Psoas muscle (tissue), 8 donors: ENCODE measurements at places on chromosomes 11 and 22. TPM values are rescaled to one million over a fixed set of nuclear protein-coding genes. Genes with fewer than 3 reads are reported as not detected.

UPB1 gene
- total RNA-seq, result 0.15 TPM

SPON1 gene
- total RNA-seq, result 1.4 TPM

FZD4 gene
- 22.3 TPM for total RNA-seq

EMSY gene
- total RNA-seq, result 15.6 TPM

FGF19 gene
- total RNA-seq, result not detected

TMPRSS13 gene
- total RNA-seq, result not detected

UPK3A gene
- 2.5 TPM for total RNA-seq

MS4A1 gene
- 0.74 TPM for total RNA-seq

PYGM gene
- 2,005 TPM for total RNA-seq

CFAP68 gene
- total RNA-seq, result 17.7 TPM

SLC15A3 gene
- 9.6 TPM for total RNA-seq

GGTLC2 gene
- total RNA-seq, result not detected

DNA sequence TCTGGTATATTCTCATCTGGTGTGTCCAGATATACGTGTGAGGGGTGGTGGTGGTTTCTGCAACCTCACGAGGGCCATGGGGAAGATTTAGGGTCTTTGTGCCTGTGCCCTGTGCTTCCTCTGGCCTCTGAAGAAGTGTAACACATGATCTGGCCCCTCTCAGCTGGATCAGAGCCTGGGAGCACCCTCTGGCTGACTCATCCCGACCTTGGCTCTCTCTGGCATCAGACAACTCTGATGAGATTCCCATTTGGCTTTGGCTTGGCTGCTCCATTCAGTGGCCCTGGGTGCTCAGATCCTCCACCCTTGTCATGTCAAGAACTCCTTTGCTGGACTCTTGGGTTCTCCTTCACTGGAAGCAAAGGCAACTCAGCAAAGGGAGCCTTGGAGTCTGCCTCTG, 45.2 kb downstream of the RASSF10 start:
- H3K27me3 ChIP-seq, result peaks cover 2% of the 10 kb centered on the region
- H3K4me1 ChIP-seq, result no peaks in the 10 kb centered on the region
- DNase-seq, result no peak
- H3K4me3 ChIP-seq, result no peak overlapping the region
- H3K36me3 ChIP-seq, result no peaks in the 10 kb centered on the region

- H3K27me3 ChIP-seq, result no peaks in the 10 kb centered on the region
- no peak overlapping the region for H3K4me3 ChIP-seq
- DNase-seq, result peak; percentile 76
- H3K27ac ChIP-seq, result no peak overlapping the region
These were observed 87.0 kb downstream of the CSNK2A3 start for GRCh38 chr11:11265994-11266606.

GRCh38 chr22:39238966-39239505, 5.7 kb downstream of the PDGFB start:
- H3K4me3 ChIP-seq, result no peak overlapping the region
- H3K4me1 ChIP-seq, result peaks cover 83% of the 10 kb centered on the region
- H3K27me3 ChIP-seq, result no peaks in the 10 kb centered on the region
- no peaks in the 10 kb centered on the region for H3K36me3 ChIP-seq

GRCh38 chr11:75383246-75383645, 16.1 kb upstream of the RPS3 start:
- H3K36me3 ChIP-seq, result no peaks in the 10 kb centered on the region
- no peaks in the 10 kb centered on the region for H3K27me3 ChIP-seq
- DNase-seq, result no peak
- H3K4me3 ChIP-seq, result no peak overlapping the region
- no peak overlapping the region for H3K27ac ChIP-seq

DNA sequence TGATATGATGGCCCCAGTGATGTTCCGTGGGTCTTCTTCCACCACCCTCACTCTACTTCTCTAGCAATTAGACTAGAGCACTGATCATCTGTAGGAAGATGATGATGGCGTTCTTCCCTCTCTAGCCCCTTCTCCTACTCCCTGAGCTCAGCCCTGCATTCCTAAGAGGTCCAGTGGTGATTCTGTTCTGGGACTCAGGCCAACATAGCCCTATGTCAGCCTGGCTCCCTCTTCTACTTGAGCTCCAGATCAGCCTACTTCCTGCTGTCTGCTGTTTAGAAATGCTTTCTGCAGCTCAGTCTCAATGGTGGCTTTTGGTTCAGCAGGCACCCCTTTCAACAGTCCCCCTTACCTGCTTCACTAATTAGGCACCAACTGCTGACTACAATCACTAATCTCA, 86.1 kb upstream of the ZBED5 start:
- DNase-seq, result no peak
- peaks cover 9% of the 10 kb centered on the region for H3K4me1 ChIP-seq
- no peak overlapping the region for H3K4me3 ChIP-seq
- no peak overlapping the region for H3K27ac ChIP-seq

DNA sequence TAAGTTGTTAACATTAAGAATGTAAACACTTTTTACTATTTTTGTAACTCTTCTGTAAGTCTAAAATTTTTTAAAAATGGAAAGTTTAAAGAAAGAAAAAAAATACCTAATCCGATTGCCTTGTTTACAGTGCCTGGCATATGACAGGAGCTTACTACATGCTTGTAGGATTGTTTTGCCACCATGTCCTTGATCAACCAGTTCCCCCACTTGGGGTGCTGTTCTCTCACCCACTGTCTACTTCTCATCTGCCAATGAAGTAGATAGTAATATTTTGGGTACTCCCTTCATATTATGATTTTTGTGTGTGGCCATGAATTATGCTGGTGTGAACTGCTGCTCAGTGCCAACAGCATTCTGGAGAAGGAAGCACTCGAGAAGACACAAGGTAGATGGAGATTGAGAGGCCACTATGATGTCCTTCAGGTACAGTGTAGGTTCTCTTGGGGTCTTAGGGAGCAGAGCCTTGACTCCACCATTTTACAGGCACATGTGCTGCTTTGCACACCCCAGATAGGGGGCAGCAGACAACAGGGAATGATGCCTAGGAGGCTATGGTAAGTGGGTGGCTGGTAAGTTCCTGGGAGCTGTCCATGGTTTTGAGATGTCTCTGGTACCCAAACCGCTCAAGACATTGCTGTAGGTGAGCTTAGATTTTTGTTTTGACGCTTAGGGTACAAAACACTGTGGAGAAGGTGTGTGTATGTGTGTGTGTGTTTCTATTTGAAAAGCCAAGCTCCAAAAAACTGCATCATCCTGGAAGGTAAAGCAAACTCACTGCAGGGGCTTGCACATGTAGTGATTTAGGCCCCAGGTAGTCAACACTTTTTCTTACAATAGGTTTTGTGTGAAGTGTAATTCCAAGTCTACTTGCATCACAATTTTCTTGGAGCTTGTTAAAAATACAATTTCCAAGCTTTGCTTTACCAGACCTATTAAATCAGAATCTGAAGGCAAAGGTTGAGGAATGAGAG, 494.5 kb upstream of the LARGE1 start:
- H3K27ac ChIP-seq, result no peak overlapping the region
- H3K4me1 ChIP-seq, result no peaks in the 10 kb centered on the region
- H3K27me3 ChIP-seq, result no peaks in the 10 kb centered on the region
- no peak overlapping the region for H3K4me3 ChIP-seq
- no peak for DNase-seq

DNA sequence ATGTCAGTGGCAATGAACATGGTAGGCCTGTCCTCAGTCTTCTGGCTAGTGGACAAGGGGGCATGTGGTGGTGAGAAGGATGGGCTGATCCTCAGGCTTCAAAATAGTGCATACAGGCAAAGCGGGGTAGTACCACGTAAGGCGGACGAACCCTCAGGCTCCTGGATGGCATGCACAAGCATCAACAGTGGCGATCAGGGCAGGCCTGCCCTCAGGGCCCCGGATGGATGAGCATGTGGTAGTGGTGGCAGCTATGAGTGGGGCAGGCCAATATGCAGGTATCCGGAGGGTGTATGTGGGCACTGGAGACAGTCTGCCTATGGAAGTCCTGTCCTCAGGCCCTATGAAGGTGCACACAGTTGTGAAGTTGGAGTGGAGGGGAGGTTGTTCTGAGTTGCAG, 163.8 kb downstream of the GUCY1A2 start:
- H3K36me3 ChIP-seq, result no peaks in the 10 kb centered on the region
- no peak for DNase-seq
- no peaks in the 10 kb centered on the region for H3K27me3 ChIP-seq

DNA sequence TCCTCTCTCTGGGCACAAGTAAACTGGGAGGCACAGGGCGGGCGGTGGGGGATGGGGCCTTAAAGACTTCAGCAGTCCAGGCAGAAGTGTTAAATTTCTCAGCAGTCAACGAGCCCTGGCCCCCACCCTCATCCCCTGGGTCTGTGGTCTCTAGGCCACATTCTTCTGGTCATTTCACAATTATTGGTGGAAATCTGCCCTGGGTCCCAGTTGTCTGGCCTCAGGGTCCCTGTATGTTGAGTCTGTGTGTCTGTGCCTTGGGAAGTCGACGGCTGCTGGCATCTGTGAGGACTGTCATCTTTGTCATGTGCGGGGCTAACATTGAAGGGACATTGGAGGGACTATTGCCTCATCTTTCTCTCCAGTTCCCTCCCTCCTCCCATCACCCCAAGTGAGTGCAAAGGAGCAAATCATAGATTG, 1.7 kb downstream of the TSPAN18 start:
- H3K36me3 ChIP-seq, result no peaks in the 10 kb centered on the region
- H3K4me1 ChIP-seq, result no peaks in the 10 kb centered on the region
- no peak for DNase-seq
- no peak overlapping the region for H3K27ac ChIP-seq

- H3K4me1 ChIP-seq, result no peaks in the 10 kb centered on the region
- no peaks in the 10 kb centered on the region for H3K27me3 ChIP-seq
- DNase-seq, result no peak
- H3K4me3 ChIP-seq, result no peak overlapping the region
These were observed 10.7 kb downstream of the OLFML1 start for GRCh38 chr11:7495882-7496551.

- H3K36me3 ChIP-seq, result no peaks in the 10 kb centered on the region
- H3K27ac ChIP-seq, result no peak overlapping the region
These were observed 110.4 kb downstream of the RRAS2 start for GRCh38 chr11:14248580-14248981.

- peak overlapping the region; percentile 99 for H3K27ac ChIP-seq
- no peaks in the 10 kb centered on the region for H3K27me3 ChIP-seq
- no peak overlapping the region for H3K4me3 ChIP-seq
- H3K36me3 ChIP-seq, result no peaks in the 10 kb centered on the region
- DNase-seq, result no peak
These were observed 7.1 kb upstream of the PDGFB start for GRCh38 chr22:39251762-39252460.

DNA sequence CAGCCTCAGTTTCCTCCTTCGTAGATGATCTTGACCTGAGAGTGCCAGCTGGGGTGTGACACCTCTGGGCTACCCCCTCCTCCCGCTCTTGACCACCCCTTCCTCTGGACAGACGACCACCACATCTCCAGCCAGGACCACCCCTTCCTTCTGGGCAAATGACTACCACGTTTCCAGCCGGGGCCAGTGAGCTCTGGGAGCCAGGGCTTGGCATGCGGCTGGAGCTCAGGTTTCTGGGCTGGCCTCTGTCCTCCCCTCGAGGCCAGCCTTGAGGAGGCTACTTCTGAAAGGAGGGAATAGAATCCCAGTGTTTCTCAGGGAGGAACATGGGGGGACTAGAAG, 120.9 kb downstream of the KCNQ1OT1 start:
- no peaks in the 10 kb centered on the region for H3K27me3 ChIP-seq
- no peak overlapping the region for H3K4me3 ChIP-seq
- H3K36me3 ChIP-seq, result no peaks in the 10 kb centered on the region
- no peaks in the 10 kb centered on the region for H3K4me1 ChIP-seq
- no peak overlapping the region for H3K27ac ChIP-seq

DNA sequence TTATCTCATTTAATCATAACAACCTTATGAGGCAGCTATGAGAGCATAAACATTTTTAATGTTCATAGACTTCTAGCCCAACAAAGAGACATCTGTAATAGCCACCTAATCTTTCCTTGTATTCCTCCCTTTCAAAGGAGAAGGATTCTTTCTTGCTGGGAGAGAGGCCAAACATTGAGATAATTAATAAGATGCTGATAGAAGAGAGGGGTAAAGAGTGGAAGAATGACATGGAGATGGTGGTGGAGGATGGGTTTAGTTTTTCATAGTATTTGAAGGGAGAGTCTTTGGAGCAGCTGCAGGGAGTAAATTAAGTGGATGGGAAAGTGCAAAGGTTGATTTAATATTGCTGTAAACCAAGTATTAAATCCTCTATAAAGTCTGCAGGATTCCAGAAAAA, 57.9 kb downstream of the ARL14EP start:
- H3K4me3 ChIP-seq, result no peak overlapping the region
- H3K36me3 ChIP-seq, result no peaks in the 10 kb centered on the region
- no peak for DNase-seq
- no peak overlapping the region for H3K27ac ChIP-seq
- no peaks in the 10 kb centered on the region for H3K27me3 ChIP-seq

DNA sequence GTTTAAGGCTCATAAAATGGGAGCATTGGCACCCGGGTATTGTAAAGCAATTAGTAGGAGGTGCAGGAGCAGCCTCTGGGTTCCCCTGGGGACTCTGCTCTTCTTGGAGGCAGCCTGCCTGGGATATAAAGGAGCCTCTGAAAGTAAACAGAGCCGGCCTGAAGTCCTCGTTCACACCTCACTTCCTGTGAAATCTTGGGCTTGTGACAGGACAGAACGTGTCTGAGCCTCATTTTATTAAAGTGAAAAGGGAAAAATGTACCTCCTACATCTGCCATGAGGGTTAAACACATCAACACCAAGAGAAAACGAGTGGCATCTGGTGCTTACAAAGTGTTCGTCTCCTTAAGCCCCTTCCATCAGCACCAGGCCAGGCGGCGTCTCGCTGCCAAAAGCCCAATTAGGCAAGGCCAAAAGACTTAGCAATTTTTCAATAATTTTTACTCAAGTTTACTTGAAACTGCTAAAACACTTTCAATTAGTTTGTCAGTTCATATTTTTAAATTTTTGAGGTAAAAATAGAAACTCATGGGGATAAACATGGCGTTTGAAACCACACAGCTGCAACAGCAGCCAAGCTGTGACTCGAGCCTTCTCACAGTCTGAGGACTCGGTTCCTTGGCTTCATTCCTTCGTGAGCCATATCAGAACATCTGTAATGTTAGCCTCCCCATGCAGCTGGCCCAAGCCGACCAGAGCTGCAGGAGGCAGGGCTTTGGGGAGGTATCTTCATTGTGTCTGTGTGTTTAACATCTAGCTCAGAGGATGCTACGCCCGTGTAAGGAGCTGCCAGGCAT, 33.6 kb downstream of the MAP6 start:
- no peaks in the 10 kb centered on the region for H3K36me3 ChIP-seq
- no peak overlapping the region for H3K4me3 ChIP-seq
- H3K27ac ChIP-seq, result no peak overlapping the region
- peak; percentile 60 for DNase-seq

GRCh38 chr11:65646288-65646957, 8.5 kb downstream of the SIPA1 start:
- H3K36me3 ChIP-seq, result no peaks in the 10 kb centered on the region
- no peak overlapping the region for H3K4me3 ChIP-seq
- H3K27ac ChIP-seq, result no peak overlapping the region
- no peaks in the 10 kb centered on the region for H3K27me3 ChIP-seq
- peaks cover 1% of the 10 kb centered on the region for H3K4me1 ChIP-seq

GRCh38 chr11:3808861-3809623, 682 bp downstream of the PGAP2 start:
- no peak for DNase-seq
- no peaks in the 10 kb centered on the region for H3K27me3 ChIP-seq
- H3K4me3 ChIP-seq, result peak overlapping the region; percentile 78
- peaks cover 13% of the 10 kb centered on the region for H3K4me1 ChIP-seq
- H3K36me3 ChIP-seq, result no peaks in the 10 kb centered on the region
